ENCODE measurements at places on chromosomes 1 and 21.
A peak's percentile ranks its signal among the peaks of the same experiment; 100 is the strongest.

DNA sequence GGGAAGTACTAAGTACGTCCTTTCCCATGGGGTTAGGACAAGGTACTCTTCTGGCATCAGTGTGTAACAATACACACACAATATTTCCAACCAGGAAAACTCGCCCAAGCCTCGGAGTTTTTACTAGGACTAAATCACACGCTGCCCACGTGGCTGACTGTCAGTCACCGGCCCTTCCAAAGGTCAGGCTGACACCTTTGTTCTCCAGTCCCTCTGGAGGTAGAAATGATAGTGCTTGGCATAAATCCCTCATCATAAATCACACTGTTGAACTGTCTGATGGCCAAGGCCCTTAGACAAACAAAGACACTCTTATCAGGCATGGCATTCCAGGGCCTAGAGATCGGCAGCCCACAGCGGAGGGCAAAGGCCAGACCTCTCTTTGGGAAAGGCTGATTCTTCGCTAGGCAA is 16.9 kb upstream of the SLAMF9 start:
- no peak for DNase-seq

DNA sequence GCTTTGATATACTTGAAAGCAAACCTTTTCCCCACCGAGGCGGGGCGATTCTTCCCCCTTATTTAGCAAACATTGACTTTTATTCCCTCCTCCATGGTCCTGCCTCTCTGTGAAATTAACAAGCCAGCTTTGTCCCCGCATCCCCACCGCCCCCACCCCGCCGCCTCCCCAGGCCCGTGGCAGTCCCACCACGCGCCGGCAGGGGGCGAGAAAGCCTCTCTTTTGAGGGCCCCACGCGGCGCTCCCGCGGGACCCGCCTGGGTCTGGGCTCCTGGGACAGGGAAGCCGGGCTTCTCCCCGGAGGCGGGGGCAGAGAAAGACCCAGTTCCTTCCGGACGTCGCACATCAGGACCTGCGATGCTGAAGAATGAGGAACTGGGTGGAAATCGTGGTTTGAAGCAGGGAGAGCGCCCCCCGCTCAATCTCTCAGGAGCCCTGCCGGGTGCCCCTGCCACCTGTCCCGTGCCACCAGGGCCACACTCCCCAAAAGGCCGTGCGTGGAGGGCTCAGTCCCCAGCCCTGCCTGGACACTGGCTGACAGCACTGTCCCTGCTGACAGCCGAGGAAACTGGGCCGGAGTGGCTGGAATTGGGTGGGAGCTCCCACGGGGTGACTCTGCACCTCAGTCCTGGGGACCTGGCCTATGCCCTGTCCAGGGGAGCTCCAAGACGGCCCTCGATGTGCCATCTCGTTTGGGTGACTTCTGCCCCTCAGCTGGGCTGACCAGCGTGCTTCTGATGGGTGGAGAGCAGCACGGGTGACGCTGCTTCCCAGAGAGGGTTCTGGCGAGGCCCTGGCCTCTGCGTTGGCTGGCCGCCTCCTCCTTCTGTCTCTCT is 8.6 kb upstream of the ACTRT2 start:
- DNase-seq: peak; percentile 14

- DNase-seq: no peak
Measured at GRCh38 chr1:157819896-157820295, at the start of gene FCRL1. Gene FCRL1, minus strand, starts transcription at chr1:157820120. Its CDS starts 83 bp downstream, at chr1:157820037.

GRCh38 chr1:112714313-112715263 is 544 bp downstream of the PPM1J start:
- DNase-seq: peak; percentile 26

GRCh38 chr1:172176206-172176605 is 244.3 kb upstream of the C1orf105 start:
- DNase-seq: no peak

- no peak for DNase-seq
Measured at GRCh38 chr1:40802742-40803113, 19.1 kb downstream of the KCNQ4 start.

DNA sequence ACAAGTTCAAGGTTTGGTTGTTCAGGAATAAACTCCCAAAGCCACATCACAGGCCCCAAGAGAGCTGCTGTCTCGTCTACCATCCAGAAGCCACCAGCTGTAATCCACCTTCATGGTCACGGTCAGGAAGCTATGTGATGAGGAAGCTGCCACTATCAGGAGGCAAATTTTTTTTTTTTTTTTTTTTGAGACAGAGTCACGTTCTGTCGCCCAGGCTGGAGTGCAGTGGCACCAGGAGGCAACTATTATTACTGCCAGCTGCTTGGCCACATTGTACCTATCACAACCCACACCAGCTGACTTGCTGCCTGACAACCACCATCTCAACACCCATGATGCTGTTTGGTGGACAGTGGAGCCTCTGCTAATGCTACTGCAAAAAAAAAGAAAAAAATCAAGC is 124.1 kb downstream of the OMA1 start:
- no peak for DNase-seq

GRCh38 chr1:98121646-98122045 is 200.8 kb upstream of the DPYD start:
- DNase-seq: no peak

DNA sequence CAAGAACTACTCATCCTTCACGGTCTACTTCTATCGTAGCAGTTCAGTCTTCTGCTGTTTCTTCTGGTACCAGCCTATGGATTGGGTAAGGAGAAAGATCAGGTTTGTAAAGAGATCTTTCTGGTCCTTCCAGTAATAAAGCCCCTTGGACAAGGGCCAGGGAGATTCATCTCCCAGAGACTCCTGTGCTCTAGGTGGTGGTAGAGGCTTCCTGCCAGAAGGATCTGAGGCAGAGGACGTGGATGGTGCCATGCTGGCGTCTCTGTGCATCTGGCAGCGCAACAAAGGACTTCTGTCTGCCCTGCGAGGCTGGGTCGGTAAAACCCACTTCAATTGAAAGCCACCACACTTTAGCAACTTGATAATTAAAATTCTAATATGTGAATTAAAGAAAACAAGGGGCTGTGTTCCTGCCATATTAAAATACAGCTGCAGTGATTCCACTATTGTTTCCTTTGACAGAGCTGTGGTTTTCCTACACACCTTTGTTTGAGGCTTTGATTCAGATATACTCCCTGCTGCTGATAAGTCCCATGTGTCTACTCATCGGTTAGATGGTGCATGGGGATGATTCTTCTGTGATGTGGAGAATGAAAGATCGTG is 73.6 kb downstream of the ROR1 start:
- DNase-seq: peak; percentile 61

DNA sequence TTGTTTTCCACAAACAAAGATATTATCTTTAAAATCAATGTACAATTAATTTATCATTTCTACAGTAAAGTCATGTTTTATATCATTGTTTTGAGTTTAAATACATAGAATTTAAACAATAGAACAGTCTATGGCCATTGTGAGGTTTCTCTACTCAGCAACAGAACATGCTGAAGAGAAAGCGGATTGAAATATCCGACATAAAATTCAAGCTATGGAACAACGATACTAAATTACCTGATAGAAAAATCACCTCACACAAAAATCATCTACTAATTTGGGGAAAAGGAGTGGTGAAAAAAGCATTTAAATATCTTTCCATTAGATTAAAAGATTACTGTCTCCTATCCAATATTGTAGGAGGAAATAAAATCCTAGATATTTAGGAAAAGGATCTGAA is 12.6 kb downstream of the CDKN2C start:
- peak; percentile 44 for DNase-seq

DNA sequence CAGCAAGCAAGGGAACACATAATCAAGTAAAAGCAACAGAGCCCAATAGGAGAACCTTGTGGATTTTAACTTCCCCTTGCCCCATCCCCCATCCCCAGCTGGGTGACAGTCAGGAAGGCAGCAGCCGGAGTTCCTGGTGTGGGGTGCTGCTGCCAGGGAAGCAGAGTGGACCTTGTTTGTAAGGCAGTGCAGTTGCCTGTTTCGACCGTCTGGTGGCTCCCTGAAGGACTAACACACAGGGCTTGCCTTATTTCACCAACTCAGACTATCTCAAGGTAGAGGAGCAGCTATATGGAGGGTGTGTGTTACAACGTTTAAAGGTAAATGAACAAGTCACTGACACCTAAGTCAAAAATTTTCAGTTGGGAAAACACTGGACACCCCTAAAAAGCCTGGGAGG is 6.6 kb downstream of the KRTAP10-8 start:
- DNase-seq: no peak

- DNase-seq: peak; percentile 26
Measured at GRCh38 chr1:51514733-51515132, 4.3 kb downstream of the EPS15 start.

GRCh38 chr1:195328681-195329080 is 1279.6 kb downstream of the KCNT2 start:
- no peak for DNase-seq

DNA sequence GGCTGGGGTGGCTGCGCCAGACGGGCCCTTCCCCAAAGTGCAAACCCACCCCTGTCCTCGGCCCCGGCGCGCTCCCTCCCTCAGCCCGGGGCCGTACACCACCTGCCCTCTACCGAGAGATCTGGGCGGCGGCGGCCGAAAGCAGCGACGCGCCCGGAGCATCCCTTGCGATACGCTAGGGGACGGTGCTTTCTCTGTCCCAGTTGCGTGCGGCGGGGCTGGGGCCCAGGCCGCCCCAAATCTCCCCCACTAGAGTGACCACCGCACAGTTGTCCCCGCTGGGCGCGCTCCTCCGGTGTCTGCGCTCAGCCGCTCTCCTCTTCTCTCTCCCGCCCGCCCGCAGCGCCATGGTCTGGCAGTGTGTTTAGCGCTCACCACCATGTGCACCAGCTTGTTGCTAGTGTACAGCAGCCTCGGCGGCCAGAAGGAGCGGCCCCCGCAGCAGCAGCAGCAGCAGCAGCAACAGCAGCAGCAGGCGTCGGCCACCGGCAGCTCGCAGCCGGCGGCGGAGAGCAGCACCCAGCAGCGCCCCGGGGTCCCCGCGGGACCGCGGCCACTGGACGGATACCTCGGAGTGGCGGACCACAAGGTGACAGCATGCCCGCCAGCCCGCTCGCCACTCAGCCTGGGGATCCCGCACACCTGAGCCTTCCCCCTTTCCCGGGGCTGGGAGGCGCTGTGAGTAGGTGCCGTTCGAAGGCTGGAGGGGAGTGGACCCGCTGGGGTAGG is 1.0 kb downstream of the ST6GALNAC5 start:
- DNase-seq: peak; percentile 80

GRCh38 chr1:203569490-203570318 is 56.9 kb upstream of the ATP2B4 start:
- DNase-seq: no peak

- DNase-seq: no peak
Measured at GRCh38 chr21:25513810-25514209, 93.5 kb downstream of the MRPL39 start.

DNA sequence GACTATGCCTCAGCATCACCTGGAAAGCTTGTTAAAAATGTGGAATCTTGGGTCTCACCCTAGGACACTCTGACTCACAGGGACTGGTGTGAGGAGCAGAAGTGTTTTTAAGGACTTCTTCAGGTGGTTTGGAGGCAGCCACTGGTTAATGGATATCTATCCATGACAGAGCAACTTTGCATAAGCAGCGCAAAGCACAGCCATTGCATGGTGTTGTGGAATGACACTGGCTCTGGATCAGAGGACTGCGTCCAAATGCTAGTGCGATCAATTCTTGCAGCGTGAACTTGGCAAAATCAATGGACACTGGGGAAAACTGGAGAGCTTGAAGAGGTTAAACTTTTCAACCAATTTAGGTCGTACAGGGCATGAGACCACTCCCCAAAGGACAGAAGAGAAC is 116.8 kb upstream of the FAM78B start:
- no peak for DNase-seq

DNA sequence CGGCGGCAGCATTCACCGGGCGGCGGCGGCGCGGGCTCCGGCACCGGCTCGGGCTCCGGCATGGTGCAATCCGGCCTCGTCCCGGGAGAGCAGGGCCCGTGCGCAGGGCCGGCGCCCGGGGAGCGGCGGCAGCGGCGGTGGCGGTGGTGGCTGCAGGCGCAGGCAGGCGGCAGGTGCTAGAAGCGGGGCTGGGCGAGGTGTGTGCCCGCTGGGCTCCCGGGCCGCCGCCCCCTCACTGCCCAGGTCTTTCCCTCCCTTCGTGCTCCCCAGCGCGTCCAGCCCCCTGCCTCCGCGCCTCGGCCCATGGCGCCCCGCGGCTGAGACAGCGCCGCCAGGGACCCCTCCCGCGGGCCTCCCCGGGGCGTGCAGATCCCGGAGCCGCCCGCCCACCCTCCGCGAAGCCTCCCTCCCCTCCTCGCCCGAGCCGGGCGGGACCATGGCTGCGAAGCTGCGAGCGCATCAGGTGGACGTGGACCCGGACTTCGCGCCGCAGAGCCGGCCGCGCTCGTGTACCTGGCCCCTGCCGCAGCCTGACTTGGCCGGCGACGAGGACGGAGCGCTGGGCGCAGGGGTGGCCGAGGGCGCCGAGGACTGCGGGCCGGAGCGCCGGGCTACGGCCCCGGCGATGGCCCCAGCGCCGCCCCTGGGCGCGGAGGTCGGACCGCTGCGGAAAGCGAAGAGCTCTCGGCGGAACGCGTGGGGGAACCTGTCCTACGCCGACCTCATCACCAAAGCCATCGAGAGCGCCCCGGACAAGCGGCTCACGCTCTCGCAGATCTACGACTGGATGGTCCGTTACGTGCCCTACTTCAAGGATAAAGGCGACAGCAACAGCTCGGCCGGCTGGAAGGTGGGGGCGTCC is 492 bp downstream of the FOXO6 start:
- DNase-seq: peak; percentile 61

DNA sequence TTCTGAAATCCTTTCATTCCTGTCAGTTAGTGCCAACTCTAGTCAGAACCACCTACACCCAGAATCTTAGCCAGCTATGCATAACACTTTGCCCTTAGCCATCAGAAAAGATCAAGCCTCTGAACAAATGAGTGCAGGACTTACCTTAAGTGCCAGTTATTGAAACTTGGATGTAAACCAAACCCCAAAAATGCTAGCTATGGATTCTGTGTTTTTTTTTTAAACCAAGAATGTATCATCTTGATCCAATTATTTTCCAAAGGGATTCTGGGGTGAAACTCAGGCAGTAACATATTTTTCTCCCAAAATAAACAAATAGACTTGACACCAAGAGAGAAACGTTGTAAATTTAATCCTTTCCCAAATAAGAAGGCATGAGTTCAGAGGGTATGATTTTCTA is 538.6 kb upstream of the ADAMTS5 start:
- no peak for DNase-seq

GRCh38 chr1:158124034-158124433 is 56.7 kb upstream of the CD1D start:
- peak; percentile 75 for DNase-seq

- peak; percentile 75 for DNase-seq
Measured at GRCh38 chr1:204074274-204075138, 1.6 kb downstream of the SOX13 start.

Data from NCI-H69 (cell line).